Activated CD4-positive, CD25-positive, alpha-beta regulatory T cell (primary cell): ENCODE measurements at places on chromosomes 3 and 15.

DNA sequence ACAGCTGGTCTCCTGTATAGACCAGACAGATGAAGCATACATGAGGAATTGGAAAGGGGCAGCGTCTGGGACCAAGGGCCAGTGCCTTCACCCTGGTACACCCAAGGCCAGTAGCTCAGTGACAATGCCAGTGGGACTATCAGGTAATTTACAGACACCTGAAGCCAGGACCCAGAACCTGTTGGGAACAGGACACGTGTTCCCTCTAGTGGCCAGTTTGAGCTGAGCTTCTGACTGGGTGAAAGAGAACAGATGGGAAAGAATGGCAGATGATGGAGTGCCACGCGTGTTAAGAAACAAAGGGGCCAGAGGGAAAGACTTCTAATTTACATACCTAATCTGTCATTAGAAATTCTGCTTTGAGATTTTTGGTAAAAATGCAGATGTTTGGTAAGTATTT is 5.1 kb upstream of the SLC25A38 start:
- DNase-seq = no peak

GRCh38 chr3:150235799-150236198 is 172.3 kb upstream of the TSC22D2 start:
- no peak for DNase-seq

GRCh38 chr3:156483961-156484787 is 70.7 kb downstream of the SSR3 start:
- DNase-seq = peak; percentile 3

DNA sequence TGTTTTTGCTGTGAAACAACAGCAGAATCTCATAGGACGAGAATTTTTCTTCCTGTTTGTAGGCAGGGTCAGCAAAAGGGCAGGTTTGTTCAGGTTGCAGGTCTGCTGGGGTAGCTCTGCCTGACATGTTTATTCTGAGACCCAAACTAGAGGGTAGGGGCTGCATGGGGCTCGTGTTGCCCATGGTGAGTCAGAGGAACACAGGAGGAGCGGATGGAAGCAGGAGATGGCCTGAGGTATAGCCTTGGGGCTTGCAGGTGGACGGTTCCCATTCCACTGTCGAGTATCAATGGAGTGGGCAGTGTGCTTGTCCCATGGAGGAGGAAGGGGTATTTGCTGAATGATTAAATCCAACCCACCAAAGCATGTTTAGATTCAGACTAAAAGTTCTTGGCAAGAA is 138.9 kb downstream of the APBA2 start:
- no peak for DNase-seq

DNA sequence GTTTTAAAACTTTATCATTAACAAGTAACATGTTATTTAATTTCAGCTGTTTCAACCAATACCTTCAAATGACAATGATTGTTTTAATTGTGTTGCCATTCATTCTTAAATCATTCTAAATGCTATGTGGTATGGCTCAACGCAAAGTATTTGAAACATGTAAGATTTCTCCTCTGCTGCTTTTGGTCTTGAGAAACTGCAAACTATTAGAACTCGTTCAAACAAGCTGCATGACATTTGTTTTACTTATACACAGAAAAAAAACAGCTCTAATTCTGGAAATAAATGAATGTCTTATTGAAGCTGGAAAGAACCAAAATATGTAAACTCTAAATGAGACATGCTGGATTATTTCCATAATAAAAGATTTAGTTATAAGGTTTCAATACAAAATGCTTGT is 29.3 kb downstream of the FBN1 start:
- DNase-seq = no peak

- DNase-seq = no peak
Measured at GRCh38 chr3:67386451-67386850, 268.0 kb downstream of the SUCLG2 start.

DNA sequence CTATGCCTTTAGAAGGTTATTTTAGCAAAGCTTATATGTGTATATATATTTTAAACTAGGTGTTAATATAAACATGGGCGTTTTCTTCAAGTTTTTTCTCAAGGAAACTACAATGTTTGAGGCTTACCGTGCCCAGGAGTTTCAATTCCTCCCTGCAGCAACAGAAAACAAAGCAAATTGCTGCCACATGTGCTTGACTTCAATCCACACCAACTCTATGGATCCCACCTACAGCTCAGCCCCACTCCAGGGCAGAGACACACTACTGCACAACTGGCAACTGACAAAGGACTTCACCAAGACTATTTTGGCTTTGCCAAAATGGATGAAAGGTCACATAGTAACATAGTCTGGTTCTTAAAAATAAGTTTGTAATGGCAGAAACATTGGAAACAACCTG is 346.6 kb downstream of the ERC2 start:
- DNase-seq = no peak

DNA sequence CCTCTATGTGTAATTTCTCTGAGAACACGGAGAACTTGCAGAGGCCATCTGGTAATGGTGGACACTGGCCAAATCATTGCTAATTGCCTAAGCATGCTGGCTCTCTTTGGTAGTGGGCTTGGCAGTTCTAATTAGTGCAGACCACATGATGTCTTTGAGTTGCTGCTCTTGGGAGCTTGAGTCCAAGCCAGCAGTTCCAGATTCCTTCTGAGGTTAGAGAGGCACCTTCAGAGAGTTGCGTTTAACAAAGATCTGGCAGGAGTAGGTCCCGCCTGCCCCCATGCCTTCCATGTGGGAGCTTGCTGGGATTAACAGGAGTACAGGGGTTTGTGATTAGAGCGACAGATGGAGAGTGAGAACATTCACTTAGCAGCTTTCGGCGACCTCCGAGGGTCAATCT is 449.0 kb upstream of the LMCD1 start:
- DNase-seq = no peak

DNA sequence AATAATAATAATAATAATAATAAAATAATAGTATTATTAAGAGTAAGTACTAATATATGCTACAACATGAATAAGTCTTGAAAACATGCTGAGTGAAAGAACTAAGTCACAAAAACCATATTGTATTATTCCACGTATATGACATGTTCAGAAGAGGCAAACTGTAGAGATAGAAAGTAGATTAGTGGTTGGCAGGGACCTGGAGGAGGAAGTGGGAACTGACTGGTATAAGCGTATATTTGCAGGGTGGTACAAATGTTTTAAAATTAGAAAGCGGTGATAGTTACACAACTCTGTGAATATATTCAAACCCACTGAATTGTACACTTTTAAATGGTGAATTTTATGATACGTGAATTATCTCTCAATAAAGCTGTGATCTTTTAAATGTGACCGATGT is 32.8 kb downstream of the LRRK1 start:
- DNase-seq = no peak

DNA sequence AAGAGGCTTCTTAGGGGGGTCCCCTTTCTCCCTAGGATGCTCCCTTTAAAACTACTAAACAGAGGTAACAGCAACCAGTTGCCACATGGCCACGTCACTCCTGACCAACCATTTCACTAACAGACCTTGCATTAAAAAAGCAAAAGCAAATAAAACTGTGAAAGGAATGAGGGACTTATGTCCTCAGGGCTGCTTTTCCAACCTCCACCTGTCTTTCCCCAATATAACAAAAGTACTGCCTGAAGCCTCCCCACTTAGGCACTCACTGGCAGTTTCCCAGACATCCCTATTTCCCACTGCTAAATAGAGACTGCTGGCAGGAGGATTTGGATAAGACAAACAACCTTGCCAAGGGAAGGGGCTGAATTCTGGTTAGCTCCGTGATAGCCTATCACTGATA is 130.3 kb downstream of the ATP8B4 start:
- no peak for DNase-seq

DNA sequence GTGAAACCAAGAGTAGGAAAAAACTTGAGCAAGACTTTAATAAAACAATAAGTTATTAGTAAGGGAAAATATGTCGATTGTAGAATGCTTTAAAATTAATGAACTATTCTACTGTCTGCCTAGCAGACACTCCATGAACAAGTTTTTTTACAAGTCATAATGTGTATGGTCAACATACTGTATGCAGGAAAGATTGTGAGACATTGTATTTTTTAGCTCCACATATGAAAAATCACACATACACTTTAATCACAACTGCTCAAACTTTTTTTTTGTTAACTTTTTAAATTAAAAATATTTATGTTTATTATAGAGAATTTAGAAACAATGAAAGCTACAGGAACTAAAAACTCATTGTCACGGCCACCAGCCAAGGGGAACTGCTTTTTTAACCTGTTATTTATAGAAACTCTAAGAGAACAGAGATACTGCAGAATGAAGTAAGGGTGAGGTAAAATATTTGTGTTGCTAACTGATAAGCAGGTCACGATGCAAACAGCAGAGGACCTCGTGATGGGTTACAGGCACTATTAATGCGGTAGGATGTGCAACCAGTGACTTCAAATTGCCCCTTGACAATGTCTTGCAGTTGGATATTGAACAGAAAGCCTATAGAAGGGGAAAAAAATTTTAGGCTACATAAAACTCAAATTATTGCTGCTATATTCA is 53.0 kb downstream of the THSD4 start:
- no peak for DNase-seq

DNA sequence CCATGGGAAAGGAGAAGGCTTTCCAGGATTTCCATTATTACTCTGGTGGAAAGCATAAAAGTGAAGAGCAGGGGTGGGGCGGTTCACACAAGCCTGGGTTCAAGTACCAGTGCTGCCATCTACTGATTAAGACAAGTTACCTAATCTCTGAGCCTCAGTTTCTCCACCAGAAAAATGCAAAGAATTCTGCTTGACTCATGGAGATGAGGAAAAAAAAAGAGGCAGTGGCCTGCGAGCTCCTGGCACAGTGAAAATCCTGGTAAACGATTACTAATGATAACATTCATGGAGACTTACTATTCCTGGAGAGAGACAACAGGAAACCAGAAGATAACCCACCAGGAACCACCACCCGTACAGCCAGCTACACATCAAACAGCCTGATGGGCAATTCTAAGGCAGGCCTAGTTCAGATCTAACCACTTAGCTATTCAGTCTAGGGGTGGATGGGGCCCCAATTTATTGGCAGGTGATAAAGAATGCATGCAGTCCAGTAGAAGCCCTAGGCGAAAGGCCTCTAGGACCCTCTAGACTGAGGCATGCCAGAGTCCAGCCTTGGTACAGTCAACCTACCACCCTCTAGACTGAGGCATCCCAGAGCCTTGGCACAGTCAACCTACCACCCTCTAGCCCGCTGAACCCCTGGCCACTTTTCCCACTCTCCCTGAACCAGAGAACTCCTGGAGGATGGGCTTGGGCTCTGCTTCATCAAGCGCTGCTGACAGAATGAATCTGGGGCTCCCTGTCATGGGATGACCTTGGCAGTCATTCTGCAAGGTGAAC is 2.5 kb downstream of the AMOTL2 start:
- DNase-seq = no peak

DNA sequence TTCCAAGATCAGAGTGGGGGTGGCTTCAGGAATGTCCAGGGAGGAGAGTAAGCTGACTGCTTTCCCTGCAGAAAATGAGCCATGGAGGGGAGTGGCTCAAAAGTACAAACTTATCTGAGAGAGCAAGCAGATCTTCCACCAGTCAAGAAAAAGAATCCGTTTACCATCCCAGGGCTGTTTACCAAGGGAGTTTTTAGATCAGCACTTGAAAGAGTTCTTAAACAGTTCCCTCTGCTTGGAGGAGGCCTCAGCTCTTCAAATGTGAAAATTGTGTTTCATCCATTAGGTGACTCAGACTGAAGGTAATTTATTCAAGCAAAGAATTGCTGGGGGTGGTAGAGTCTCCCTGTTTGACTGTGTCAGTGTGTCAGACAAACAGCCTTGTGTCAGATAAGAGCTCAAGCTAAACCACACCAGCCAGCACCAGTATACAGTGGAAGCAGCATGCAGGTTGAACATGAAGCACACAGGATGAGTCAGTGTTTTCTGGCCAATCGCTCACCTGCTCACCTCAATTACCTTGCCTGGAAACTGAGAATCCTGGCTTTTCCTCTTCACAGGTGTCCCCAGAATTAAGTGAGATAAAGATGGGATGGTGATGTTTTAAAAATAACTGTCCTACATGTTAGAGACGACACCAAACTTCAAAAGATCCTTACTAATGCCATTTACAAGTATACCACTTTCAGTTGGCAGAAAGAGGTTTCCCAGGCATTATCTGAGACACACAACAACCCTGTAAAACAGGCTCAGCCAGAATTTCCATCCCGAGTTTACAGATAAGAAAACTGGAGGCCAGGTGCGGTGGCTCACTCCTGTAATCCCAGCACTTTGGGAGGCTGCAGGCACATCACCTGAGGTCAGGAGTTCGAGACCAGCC is 21.7 kb downstream of the SH3BP5 start:
- DNase-seq = no peak

DNA sequence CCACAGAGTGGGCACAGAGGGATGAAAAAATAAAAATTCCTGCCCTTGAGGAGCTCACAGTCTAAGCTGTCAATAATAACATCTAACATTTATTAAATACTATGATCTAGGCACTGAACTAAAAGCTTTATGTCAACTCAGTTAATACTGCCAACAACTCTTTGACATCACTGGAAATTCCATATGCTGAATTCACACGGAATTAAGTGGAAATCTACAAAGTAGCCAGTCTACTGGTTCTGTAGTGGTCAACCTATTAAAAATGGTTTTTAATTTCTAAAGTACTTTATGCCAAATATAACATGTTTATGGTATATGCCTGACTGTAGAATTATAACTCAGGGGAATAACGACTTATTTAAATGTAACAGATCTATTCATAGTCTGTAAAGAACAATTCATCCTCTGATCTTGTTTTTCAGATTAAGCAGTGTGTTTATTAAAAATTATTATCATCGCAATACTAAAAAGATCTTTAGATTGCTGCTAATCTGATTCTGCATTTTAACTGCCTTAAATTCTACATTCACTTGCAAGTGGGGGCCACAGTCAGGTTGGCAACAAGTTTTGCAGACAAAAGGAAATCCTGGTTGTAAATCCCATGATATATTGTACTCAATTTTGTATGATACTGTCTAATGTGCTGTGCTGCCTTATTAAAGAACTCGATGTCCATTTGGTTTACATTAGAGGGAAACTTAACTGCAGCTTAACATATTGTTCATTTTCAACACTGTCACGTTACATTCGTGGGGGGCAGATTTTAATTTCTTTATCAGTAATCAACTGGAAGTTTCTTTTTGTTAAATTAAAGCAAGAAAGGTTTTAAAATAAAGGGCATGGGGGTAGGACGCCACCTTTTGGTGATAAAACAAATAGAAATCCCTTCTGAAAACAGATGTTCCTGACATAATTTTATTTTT is 2.6 kb upstream of the FOXP1 start:
- no peak for DNase-seq
